Amygdala (tissue), 56 donors: ENCODE measurements at places on chromosomes 1 and 21.

- DNase-seq = no peak
These were observed 107.6 kb upstream of the ETV3 start for GRCh38 chr1:157245823-157246222.

GRCh38 chr21:39763272-39763970 is 18.4 kb downstream of the IGSF5 start:
- no peak for DNase-seq

DNA sequence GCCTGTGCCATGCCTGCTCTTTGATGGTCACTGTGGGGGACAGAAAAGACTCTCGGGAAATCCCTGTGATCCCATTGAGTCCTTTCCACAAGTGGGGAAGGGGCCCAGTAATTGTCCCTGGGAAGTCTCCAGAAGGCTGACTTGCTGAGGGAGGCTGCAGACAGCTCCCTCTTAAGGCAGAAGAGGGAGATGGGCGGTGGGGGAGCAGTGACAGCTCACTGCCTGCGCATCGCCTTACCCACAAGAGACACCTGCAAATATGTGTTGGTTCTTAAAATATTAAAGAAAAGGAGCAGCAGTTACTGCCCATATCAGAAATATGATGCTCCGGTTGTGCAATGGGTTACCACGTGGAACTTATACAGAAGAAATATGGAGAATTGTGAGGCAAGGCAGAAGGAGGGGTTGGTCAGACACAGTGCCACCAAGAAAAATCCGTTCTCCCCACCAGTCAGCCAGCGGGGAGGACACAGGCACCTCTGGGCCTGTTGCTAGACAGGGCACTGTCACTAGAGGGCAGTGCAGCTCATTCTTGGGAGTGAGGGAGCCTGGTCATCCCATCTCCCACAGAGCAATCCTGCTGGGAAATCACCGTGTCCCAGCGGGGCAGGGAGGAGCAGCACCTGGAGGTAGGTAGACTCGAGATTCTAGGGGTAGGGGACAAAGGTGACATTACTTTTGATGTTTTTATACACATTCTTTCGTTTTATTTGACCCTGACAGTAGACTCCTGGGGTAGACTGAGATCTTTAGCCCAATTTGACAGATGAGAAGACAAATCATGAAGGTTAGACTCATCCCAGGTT is 6.9 kb upstream of the CAMK1G start:
- peak; percentile 46 for DNase-seq

DNA sequence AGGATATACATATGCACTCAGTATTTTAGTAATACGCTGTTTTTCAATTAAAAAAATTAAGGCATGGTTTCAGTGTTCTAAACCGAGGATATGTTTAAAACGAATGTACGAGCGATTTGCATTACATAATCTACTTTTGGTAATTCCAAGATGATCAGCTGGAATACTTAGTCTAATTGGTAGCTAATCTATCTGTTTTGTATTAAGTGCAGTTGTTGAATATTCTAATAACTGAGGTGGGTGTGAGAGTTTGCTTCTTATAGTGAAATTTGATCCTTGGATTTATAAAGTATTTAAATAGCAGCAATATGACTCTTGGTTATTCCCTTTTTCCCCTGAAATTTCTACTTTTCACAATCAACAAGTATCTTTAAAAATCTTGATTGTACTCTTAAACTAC is 1.3 kb downstream of the RNF2 start:
- DNase-seq = no peak

DNA sequence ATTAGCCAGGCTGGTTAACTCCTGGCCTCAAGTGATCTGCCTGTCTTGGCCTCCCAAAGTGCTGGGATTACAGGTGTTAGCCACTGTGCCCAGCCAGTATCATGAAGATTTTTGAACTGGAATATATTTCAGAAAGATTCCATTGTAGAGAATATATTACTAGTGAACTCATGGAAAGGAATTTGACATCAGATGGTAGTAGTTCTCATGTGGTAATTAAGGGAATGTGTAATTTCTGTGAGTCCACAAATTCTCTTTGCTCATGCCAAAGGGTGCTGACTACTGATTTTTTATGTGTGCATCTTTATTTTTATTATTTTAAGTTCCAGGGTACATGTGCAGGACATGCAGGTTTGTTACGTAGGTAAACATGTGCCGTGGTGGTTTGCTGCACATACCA is 10.4 kb downstream of the DTL start:
- DNase-seq = no peak

DNA sequence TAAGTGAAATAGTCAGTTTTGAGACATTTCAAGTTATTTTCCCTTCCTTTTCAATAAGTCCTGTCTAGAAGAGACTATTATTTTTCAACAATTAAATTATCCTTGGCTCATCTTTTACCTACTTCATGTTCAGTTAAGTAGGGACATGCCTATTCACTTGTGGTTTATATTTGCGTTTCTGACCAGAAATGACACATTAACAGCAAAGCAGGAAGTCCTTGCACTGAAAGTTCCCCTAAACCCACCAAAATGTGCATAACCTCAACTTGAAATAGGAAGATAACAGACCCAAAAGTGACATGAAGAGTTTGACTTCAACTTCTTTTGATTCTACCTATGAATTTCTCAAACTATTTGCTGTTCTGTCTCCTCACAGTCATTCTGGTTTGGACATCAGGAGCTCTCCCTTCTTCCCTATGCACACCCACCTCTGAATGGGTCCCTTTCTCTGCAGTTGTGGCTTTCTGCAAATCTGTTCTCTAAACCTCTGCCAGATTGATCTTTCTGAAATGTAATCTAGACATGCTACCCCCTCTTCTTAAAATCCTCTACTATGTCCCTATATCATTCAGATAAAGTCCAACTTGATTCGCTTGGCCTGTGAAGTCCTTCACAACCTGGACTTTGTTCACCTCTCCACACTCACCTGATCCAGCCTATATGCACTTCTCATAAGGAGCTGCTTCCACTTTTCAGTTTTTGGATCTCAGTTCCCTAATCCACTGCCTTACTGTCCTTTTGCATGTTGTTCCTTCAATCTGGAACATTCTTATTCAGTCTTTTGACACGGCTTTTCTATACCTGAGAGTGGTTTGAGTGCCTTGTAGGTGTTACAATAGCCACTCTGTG is 661.5 kb upstream of the ADGRL4 start:
- DNase-seq = no peak
